ENCODE measurements at places on chromosomes 12 and 14.

DNA sequence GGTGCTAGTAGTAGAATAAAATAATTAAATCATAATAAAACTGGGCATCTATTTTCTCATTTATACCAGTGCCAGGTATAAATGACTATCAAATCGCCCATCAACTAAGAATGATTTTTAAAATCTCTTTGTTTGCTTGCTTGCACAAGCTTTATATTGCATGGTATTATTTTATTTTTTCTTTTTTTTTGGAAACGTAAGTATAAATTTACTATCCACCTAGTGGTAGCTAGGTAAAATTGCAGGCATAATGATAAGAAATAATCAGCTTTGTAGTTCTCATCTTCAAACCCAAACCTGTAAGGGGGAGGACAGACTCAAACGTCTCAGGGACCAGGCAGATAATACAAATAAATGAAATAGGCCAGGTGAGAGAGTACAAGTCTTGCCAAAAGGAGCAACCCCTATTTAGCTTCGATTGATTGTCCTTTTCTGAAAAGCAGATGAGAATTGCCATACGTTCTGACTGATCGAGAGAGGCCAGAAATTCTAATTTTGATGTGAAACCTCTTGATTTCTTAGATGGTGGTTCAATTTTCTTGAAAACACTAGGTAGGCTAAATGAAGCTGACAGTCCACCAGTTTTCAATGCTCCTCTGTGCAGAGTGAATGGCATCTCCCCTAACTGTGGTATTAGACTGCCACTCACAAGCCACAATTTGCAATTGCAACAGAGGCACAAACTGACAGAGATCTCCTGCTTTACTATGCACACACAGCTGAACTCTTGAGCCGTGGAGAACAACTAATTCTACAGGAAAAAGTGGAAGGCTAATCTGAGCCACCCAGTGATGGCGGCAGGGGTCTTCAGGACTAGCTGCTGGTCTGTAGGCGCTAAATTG is 189.3 kb downstream of the DACT1 start:
- DNase-seq = no peak

GRCh38 chr12:74449872-74450271 is 87.8 kb upstream of the ATXN7L3B start:
- DNase-seq = no peak

- DNase-seq = no peak
Observed at GRCh38 chr14:75482366-75482765, 39.9 kb upstream of the BATF start.

DNA sequence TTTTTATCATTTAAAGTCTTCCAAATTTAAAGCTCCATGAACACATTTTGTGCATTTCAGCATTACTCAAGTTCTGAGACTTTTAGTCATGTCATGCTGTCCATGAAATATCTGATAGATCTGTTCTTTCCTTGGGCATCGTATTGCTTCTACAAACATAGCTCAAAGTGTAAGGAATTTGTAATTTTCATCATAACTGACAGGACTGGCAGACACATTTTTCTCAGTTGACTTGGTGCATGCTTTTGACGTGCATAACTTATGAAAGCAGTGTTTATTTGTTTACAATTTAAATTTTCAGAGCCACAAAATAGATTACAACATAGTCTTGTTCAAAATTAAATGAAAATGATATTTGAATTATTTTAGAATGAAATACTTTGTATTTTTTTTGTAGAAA is 812.1 kb upstream of the NOVA1 start:
- no peak for DNase-seq

DNA sequence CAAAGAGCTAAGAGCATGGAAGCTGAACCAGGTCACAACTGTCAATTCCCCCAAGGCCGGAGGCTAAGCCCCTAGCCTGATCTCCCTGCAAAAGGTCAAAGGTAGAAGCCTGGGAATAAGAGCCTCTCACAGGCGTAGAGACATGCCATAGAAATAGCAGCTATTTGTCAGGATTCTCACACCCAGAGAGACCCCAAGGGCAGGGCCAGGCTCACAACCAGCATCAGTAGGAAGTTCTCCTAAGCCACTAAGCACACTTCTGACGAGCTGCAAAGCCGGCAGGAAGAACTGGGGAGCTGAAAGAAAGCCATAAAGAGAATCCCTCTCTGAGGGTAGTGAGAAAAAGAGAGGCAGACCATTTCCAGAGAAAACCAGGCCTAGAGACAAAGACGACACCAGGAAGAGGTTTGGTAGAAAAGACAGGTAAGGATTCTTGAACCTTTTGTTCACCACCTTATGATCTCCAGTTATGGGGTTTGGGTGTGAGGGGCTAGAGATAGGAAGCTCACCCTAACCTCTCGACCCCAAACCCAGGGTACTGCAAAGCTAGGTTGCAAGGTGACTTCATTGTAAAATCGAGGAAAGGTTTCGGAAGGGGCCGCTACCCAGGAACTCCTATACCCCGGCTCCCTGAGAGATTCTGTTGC is 1.0 kb downstream of the SMARCC2 start:
- no peak for DNase-seq

DNA sequence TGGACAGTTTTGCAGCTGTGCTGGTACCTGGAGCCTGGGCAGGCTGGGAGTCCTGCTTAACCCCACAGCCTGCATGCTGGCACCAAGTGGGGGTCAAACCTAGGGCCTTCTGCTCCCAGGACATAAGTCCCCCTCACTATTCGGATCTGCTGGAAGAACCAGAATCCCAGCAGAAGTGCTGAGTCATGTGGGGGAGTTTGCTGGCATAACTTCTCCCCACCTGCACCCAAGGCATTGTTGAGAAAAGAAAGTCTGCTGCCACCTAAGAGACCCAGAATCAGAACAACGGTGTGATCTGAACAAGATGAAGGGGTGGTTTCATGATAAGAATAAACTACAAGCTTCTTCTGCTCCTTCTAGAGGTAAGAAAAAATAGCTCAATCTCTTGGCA is 102.7 kb downstream of the RBM19 start:
- DNase-seq = no peak

GRCh38 chr12:115960868-115961802 is 316.4 kb downstream of the MED13L start:
- DNase-seq = no peak

GRCh38 chr12:80420075-80420474 is 24.0 kb upstream of the PTPRQ start:
- DNase-seq = no peak

DNA sequence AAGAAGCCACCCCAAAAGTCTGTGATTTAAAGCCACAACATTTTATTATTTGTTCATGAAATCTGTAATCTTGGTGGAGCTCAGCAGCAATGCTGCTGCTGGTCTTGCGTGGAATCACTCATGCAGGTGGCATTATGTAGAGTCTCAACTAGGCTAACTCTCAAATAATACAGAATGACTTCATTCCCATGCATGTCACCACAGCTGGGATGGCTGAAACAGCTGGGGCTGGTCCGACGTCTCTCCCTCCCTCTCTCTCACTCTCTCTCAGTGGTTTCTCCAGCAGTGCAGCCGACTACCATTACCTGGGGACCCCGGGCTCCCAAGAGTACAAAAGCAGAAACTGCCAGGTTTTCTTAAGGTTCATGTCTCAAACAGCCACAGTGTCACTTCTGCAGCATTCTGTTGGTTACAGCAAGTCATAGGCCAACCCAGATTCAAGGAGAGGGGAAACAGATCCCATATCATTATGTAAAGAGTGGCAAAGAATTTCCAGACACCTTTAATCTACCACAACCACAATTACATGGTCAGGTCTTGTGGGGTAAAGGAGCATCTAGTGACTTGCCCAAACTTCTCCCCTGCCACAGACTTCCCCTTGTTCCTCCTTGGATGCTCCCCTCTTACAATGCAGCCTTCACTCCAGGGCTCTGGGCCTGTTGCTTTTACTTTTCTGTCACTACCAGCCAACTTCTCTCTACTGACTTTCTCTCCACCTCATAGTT is 192.0 kb upstream of the HMGA2 start:
- no peak for DNase-seq

GRCh38 chr12:2535583-2536204 is 259.1 kb upstream of the FKBP4 start:
- no peak for DNase-seq

GRCh38 chr12:91590966-91591638 is 408.5 kb upstream of the DCN start:
- DNase-seq = no peak

GRCh38 chr12:14261861-14262260 is 103.6 kb upstream of the ATF7IP start:
- no peak for DNase-seq

DNA sequence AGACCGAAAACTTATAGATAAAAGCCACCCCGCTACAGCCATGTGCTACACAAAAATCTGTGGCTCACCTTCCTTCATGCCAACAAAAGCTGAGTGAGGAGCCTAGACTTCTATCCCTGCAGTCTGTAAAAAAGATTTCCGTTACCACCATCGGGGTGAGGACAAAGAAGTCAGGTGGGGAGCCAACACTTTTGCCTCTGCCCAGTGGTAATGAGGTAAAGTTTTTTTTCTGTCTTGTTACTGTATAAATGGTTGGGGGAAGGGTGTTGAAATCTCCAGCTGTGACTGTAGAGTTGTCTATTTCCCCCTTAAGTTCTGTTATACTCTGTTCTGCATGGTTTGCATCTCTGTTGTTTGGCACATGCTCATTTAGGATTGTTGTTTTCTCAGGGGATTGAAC is 707.8 kb downstream of the FLRT2 start:
- no peak for DNase-seq

- DNase-seq = no peak
Observed at GRCh38 chr14:59465316-59466135, at the start of gene GPR135. TSS of gene GPR135 (minus strand) at chr14:59465380. CDS start at chr14:59465226, 154 bp downstream.
